ENCODE measurements at places on chromosomes 6 and 20.

GRCh38 chr6:127420556-127420955, 38.6 kb downstream of the KIAA0408 start:
- DNase-seq = peak; percentile 82

- DNase-seq = no peak
Observed at GRCh38 chr6:683742-684440, 9.0 kb downstream of the EXOC2 start.

GRCh38 chr6:32047084-32047478, 8.9 kb downstream of the CYP21A2 start:
- no peak for DNase-seq

- DNase-seq = no peak
Observed at GRCh38 chr20:19913349-19913748, 103.8 kb upstream of the NAA20 start.

- no peak for DNase-seq
Observed at GRCh38 chr20:23009636-23010035, 25.5 kb upstream of the SSTR4 start.

GRCh38 chr20:12072954-12073264, 155.2 kb downstream of the BTBD3 start:
- DNase-seq = no peak
